ENCODE measurements at places on chromosomes 1 and 21.

- DNase-seq: no peak
Observed at GRCh38 chr1:56824938-56825337, 5.7 kb upstream of the FYB2 start.

GRCh38 chr1:160097911-160098851 lies at the start of gene IGSF8:
IGSF8 (minus strand) TSS chr1:160098619; CDS start chr1:160098472, 147 bp downstream.
- DNase-seq: peak; percentile 94

DNA sequence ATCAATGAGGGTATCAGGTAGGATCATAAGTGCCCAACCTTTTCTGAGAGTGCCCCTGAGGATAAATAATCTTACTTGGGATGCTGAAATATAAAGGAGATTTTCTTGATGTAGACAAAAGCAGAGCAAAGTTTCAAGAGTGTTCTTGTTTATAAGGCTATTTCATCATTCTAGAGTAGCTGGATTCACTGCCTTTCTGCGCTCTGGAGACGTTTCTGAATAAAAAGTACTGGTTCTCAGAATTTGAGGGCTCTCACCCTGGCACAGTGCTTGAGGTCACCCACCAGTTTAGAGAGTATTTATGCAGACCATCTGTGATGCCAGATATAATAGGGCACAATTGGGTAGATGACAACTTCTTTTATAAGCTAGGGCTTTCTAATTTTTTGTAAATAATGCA lies 103.3 kb downstream of the GDAP2 start:
- no peak for DNase-seq

DNA sequence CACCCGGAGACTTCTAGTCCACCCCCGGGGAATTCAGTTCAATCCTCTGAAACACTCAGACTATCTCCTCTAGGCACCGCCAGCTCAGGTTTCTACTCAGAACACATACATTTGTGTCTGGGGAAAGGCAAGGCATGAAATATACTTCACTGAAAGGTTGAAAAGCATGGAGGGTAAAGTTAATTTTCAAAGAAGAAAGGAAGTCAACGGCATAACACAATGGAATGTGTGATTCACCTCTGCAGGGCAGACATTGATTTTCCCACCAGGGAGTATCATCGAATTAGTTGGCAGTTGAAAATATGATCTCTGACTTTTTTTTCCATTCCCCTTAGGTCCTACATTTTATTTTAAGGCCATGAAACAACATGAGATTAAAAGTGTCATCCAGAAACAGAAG lies 669.4 kb downstream of the SMYD3 start:
- DNase-seq: no peak

Measured in CD4-positive, alpha-beta T cell treated with Interleukin-1 beta for 1 hour (primary cell).